ENCODE measurements at places on chromosomes 2 and 18.

GRCh38 chr18:67654101-67654500 lies 137.6 kb upstream of the DSEL start:
- DNase-seq = no peak

DNA sequence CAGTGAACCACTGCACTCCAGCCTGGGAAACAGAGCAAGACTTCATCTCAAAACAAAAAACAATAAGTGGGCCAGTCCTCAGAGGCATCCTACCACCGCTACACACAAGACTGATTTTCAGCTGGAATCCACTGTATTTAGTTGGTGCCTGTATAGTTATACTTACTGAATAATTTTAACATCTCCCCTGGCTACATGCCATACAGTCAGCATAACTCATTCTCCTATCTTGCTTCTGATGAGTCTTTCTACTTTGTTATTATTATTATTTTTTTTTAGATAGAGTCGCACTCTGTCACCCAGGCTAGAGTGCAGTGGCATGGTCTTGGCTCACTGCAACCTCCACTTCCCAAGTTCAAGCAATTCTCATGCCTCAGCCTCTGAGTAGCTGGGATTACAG lies 19.9 kb upstream of the CAB39 start:
- DNase-seq = no peak

GRCh38 chr2:31191931-31192330 lies 25.4 kb downstream of the CAPN14 start:
- DNase-seq = no peak

- no peak for DNase-seq
Measured at GRCh38 chr18:8999872-9000271, 102.6 kb upstream of the NDUFV2 start.

DNA sequence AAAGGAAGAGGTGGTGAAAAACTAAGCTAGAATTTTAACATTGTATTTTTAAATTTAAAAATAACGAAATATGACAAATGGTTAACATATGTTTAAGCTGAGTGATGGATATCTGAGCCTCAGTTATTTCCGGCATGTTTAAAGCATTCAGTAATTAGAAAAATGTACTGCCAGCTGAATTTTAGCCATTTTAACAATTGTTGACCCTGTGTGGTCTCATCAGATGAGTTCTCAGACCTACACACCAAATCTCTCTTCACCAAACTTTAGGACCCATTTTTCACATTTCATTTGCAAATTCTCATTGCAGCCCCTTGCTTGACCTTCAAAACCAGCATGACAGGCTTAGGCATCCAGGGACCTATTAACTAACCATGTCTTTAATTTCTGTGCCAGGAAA lies 91.5 kb upstream of the RGPD4 start:
- no peak for DNase-seq

DNA sequence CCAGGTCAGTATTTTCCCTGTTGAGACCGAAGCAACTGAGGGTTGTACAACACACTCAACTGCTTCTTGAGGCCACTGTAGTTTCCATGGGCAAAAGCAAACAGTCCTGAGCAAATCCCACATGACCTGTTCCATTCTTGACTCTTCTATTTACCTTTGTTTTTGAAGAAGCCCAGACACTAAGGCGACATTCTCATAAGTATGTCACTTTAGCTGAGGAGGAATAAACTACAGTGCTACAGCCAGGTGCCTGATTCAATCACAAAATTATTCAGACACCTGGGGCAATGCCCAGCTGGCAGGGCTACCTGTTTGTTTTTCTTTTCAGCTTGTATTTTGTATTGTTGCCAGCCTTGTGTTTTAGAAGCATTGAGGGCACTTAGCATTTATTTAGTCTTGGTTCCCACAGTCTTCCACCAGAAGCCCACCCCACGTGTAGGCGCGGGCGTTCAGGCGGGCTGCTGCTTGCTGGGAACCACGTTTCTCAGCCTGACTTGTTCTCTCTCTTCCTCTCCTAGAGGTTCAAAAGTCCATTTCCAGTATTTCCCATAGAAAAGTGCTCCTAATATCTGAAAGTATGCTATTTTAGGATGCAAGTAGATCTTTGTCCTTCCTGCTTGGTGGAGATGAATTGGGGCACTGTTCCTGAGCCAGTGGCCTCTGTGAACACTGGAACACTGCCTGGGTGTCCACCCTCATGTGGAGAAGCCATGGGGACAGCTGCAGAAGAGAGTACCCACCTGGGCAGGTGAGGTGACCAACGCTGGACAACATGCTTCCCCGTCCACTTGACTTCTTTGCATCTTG lies 99.0 kb upstream of the COPS8 start:
- no peak for DNase-seq

DNA sequence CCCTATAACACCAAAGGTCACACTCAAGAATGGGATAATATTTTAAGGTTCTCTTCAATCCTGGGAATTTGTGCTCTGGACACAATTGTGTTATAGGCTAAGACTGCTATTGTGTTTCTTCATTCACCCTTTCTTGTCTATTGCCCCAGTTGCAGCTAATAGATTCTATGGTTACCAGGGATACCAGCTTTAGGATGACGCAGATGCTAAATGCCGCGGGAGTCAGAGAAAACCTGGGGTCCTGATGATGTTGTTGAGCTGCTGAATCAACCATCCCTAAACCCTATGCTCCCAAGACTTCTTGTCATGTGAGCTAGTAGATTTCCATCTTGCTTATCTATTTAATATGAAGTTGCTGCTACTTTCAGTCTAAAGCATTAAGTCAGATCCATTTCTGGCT lies 5.4 kb downstream of the CRYGD start:
- DNase-seq = no peak

DNA sequence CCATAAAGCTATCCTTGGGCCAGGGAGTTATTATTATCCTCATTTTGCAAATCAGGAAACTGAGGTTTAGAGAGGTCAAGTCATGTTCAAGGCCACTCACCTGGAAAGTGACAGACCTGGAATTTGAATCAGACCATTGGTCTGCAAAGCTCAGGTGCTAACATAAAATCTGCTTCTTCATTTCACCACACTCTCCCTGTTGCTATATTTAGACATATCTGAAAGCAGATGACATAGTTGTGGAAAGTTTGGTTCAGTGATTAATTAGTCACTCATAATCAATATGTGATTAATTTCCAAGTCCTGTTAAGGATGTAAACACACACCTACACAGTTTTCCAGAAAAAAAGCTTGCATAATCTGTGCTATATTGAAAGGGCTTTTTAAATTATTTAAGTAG lies 57.4 kb downstream of the LINC00305 start:
- no peak for DNase-seq

GRCh38 chr2:54678719-54679118 lies 44.7 kb upstream of the EML6 start:
- no peak for DNase-seq

DNA sequence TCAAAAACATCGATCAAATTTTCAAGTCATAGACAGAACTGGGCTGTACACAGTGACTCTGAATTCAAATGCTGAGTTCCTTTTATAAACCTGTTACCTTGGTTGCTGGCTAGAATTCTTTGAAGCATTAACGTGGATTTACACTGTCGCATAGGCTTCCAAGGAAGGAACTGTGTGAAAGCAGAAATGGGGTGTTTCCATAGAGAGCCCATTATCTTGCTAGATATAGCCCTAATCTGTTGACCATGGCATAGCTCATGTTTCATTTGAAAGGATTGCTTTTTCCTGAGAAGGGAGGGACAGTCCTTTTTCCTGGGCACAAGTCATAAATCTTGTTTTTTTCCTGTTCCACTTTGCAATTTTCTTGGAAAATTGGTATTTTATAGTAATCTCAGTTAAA lies 73.8 kb upstream of the NEUROD1 start:
- DNase-seq = no peak

GRCh38 chr2:101307950-101308431 lies 510 bp downstream of the RNF149 start:
- no peak for DNase-seq

GRCh38 chr2:112835061-112835501 lies 1.5 kb downstream of the IL1B start:
- no peak for DNase-seq

GRCh38 chr2:19104503-19104902 lies 253.9 kb downstream of the OSR1 start:
- DNase-seq = no peak

- DNase-seq = no peak
Measured at GRCh38 chr2:177397481-177398289, 5.1 kb downstream of the AGPS start.

DNA sequence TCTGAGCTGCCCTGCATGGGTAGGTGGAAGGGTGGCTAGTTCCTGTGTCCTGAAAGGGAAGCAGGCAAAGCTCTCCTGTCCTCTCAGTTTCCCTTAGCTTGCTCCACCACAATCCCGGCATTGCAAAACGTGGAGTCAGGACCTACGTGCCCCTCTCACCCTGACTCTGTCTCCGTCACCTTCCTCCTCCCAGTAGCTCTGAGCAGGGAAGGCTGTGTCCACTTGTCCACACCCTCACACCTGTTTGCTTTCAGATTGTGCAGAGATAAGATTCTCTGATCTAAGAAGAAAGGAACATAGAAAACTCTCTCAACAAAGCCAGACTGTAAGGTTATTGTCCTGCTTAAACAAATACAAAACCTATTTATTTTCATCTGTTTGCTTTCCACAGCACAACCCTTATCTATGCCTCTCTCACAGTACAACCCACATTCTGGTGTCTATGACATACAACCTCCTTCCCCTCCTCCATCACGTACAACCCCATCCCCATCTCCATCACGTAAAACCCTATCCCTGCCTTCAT lies 79.0 kb downstream of the ALPK2 start:
- DNase-seq = no peak

GRCh38 chr2:217183471-217183870 lies 323.6 kb upstream of the TNP1 start:
- no peak for DNase-seq

DNA sequence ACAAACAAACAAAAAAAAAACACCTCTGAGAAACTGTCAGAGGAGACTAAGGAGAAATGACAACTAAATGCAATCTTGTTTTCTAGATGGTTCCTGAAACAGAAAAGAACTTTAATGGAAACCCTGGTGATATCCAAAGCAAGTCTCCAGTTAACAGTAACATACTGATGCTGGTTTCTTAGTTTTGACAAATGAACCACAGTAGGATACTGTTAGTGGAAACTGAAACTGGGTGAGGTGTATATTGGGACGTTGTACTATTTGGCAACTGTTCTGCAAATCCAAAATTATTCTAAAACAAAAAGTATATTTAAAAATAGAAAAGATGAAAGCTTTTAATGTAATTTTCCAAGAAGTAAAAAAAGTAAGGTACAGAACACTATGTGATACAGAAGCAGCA lies 11.4 kb downstream of the SESTD1 start:
- DNase-seq = no peak

- no peak for DNase-seq
Measured at GRCh38 chr2:7915302-7916091, 766.4 kb upstream of the ID2 start.

DNA sequence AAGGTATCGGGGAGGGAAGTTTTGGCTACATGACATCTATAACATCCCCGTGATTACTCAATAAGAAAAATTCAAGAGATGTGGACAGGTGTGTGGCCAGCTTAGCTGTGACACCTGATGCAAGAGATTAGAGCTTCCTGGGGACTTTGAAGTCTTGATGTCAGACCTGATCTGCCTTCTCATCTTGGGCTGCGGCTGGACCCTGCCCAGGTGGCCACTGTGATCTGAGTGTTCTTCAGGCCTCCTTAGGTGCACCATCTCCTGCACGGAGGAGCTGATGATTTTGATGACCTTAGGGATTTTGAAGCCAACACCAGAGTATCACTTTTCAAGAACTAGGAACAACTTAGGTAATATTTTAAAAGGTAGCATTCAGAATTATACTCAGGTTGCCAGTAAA lies 113.5 kb downstream of the FEZ2 start:
- no peak for DNase-seq

DNA sequence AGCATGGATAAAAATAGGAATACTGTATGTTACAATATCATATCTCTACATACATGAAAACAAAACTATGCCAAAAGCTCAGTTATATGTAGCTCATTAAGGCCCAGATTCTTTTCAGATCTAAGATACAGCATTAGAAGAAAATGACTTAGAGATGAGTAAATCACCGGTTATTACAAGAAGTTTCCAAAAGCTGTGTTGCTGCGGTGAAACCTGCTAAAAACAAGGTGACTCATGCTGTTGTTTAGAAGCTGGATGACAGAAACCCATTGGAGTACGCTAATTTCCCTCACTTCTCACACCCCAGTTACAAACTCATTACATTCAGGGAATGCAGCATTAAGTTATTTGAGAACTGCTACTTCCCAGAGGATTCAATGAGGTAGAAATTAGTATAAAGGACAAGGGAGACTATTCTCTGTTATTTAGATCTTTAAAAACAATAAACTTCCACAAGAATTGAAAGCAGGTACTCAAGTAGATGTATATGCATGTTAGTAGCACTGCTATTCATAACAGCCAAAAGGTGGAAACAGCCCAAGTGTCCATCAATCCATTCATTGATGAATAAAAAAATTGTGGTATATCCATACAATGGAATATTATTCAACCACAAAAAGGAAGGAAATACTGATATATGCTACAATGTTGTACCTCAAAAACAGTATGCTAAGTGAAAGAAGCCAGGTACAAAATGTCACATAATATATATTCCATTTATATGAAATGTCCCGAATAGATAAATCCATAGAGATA lies 32.6 kb downstream of the RBKS start:
- no peak for DNase-seq

GRCh38 chr2:54757500-54757899 lies 34.0 kb downstream of the EML6 start:
- DNase-seq = no peak

DNA sequence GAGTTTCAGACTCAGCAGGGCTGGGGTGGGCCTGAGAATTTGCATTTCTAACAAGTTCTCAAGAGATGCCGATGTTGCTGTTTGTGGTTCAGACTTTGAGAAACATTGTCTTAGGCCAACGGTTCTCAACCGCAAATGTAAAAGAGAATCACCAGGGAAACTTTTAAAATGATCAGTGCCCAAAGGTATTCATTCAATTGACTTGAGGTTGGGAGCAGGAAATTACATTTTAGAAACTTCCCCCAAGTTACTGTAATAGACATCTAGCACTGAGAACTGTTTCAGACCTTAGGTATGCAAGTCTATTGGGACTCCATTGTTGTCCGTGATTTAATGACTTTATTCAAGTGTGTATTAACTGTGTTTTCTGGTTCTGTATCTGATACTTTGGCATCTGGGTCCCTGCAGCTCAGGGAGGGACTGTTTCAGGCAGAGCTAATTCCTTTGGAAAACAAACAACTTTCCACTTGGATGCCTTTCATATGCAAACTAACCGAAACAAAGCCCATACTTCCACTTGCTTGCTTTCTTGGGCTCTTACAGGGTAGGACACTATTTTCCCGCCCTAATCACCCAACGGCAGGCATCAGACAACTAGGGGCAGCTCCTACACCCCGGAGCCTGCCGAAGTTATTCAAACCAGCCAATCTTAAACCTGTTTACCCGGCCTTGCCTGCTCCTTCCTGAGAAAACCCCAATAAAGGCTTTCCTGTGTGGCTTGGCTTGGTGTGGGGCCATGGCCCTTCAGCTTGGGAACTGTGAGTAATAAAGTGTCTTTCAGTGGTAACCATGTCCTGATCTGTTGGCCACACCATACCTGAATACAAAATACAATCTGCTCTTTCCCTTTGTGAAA lies 97.6 kb downstream of the POLE4 start:
- DNase-seq = no peak
